ENCODE measurements at places on chromosomes 16 and 17.

GRCh38 chr17:17235212-17236174, 1.5 kb downstream of the FLCN start:
- peak; percentile 35 for DNase-seq

DNA sequence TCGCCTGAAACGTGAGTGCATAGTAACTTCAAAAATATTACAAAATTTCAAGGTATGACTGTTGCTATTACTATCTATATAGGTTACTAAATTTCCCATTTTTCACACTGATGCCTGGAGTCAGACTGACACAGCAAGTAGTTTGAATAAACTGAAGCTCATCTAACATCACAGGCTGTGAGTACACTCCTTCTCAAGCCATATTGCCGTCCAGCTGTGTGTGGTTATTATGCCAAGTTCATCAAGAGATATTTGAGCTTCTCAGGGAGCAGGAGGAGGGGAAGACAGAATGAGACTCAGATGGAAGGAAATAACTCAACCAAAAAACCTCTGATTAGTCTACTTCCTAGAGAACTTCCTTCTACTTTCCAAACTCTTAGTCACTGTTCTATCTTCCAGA, 473.9 kb downstream of the TOX3 start:
- DNase-seq = no peak

DNA sequence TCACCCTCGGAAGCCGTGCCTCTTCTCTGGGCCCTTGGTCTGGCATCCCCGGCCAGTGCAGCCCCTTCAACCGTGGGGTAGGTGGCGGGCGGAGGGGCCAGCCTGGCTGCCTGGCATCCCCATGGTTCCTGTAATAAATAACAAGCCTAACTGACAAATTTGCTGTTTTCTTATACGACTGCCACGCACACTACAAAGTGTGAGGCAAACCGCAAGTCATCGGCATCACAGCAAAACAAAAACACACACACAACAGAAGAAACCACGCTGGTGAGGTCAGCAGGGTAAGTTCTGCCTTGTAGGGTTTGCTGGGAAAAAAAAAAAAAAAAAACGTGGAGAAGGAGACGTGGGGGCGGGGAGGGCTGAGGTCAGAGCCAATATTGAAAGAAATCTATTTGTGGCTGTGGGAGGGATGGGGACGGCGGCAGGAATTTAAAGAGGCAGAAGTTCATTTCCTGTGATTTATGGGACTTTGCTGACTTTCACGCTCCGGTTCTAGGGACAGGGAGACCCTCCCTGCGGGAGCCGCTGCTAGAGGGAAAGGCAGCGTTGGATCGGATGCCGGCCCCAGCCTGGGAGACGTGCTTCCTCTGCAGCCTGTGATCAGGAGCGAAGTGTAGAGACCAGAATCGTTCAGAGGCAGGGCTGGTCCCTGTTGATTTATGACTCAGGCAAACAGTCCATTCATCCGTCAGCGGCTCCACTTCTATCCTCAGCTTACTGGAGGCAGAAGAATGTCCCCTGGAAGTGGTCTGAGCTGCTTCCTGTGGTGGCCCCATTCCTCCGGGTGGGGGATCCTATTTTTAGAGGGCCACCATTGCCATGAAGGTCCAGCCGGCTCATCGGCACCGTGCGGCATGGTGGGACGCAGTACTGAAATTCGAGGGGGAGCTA, 162.8 kb downstream of the FOXL1 start:
- DNase-seq = peak; percentile 80

GRCh38 chr17:74497471-74497870, 31.0 kb downstream of the CD300A start:
- no peak for DNase-seq

DNA sequence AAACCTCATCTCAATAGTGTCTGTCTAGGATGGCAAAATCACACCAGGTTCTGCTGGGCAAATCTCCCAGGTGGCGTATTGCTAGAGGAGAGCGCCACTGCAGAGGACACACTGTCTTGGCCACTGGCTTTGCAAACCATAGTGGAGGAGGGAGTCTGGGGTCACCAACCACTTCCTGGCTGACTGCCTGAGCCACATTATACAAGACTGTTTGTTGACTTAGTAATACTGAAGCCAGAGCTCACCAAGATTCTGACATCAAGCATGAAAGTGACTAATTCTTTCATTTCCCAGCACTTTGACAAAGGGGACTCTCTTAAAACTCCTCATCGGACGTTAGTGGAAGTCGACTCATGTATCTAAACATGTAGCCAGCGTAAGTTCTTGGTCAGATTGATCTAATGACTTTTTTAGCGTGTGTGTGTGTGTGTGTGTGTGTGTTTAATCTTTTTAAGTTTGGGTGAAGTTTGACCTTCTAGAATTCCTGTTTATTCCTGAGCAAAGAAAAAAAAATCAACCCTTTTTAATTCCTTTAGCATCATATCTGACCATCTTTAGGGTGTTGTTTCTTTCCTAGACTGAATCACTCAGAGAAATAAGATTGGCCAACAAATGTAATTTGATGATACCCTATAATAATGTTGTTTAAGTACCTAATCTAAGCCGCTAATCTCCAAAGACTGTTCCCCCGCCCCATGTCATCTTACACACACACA, 13.7 kb downstream of the PITPNC1 start:
- peak; percentile 93 for DNase-seq

GRCh38 chr16:8877894-8878522, 4.1 kb upstream of the LITAFD start:
- no peak for DNase-seq

DNA sequence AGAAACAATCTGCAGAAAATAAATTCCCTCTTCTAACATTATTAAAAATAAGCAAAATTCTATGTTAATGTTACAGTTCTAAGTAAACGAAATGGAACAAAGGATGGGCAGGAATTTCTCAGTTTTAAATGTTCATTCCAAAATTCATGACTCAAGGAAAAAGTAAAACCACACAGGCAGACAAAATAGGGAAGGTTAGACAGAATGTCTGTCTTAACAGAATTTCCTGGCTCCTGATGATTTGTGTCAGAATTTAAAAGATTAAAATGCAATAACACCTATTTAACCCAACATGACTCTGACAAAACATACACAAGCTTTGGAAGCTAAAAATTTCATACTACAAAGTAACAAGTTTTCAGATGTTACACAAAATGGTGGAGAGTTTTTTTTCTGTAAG, 42.8 kb downstream of the SPOP start:
- no peak for DNase-seq

- no peak for DNase-seq
Measured at GRCh38 chr17:37717627-37718323, 27.1 kb downstream of the HNF1B start.

GRCh38 chr16:2388875-2389433, 40.3 kb upstream of the CCNF start:
- peak; percentile 47 for DNase-seq

- no peak for DNase-seq
Measured at GRCh38 chr16:88665148-88665547, 2.3 kb upstream of the MVD start.

GRCh38 chr17:33779234-33779591, 475.9 kb upstream of the CCL2 start:
- peak; percentile 45 for DNase-seq

DNA sequence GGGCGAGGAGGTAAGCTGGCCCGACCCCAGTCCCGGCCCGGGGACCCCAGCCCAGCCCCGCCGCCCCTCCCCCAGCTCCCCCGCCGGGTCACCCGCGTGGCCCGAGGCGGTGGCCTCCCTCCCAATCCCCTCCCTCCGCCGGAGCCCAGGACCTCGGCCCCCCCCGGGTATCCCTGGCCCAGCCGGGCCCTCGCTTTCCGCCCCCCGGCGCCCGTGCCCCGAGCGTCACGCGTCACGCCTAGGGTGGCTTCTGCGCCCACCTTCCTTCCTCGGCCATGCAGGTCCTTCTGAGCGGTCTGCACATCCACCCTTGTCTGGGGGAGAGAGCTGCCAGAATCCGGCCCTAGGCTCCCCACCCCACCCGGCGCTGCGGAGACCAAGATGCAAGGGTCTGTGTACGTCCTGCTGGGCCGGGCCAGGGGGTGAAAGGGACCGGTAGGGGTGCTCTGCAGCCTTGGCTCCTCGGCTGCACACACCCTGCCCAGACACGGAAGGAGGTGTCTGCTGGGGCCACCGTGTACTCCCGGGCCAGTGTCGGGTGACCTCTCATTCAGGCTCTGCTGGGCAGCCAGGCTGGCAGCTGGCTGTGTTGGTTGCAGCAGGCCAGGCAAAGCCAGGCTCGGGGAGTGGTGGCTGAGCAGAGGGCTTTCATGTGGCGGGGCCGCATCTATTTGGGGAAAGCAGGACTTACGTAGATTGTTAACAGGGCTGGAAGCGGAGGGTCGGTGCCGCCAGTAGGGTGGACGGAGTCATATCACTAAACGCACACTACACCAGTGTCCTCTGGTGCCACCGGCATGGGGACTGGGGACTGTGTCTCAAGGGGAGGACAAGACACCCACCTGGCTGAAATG, 754 bp downstream of the RAB11FIP4 start:
- no peak for DNase-seq

- DNase-seq = no peak
Measured at GRCh38 chr17:82110298-82110697, 12.3 kb upstream of the FASN start.

GRCh38 chr17:17683710-17684365, 2.6 kb downstream of the RAI1 start:
- DNase-seq = no peak

DNA sequence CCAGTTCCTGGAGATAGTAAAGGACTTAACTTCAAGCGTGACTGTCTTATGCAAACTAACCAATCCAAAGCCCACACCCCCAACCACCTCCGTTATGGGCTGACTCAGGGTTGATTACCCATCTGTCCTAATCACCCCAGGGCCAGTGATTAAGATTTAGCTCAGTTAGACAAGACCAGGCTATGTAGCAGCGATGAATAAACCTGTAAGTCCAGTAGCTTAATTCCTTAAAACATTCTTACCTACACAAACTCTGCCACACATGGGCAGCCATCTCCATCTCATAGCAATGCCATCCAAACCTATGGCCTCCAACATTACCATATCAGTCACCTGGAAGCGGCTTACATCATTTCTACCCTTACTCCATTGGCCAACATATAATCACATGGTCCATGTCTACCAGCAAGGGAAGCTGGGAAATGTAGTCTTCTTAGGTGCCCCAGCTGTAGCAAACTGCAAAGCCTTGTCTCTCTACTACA, 266.7 kb downstream of the SHISA9 start:
- DNase-seq = no peak

- DNase-seq = peak; percentile 25
Measured at GRCh38 chr16:50152351-50152806, 727 bp upstream of the TENT4B start.

DNA sequence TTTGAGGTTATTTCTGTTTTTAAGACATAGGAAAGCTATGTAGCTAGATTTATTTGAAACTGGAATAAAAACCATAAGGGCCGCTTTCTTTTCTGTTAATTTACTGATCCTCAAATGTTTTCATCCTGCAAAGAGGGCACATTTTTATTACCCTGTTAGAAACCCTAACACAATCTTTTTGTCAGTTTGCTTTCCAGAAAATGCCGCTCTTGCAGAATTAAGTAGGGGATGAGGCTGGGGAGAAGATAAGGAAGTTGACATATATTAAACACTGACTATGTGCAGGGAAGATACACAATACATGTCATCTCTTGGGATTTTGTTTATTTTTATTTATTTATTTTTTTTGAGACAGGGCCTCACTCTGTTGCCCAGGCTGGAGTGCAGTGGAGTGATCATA, 15.7 kb downstream of the USP43 start:
- no peak for DNase-seq

DNA sequence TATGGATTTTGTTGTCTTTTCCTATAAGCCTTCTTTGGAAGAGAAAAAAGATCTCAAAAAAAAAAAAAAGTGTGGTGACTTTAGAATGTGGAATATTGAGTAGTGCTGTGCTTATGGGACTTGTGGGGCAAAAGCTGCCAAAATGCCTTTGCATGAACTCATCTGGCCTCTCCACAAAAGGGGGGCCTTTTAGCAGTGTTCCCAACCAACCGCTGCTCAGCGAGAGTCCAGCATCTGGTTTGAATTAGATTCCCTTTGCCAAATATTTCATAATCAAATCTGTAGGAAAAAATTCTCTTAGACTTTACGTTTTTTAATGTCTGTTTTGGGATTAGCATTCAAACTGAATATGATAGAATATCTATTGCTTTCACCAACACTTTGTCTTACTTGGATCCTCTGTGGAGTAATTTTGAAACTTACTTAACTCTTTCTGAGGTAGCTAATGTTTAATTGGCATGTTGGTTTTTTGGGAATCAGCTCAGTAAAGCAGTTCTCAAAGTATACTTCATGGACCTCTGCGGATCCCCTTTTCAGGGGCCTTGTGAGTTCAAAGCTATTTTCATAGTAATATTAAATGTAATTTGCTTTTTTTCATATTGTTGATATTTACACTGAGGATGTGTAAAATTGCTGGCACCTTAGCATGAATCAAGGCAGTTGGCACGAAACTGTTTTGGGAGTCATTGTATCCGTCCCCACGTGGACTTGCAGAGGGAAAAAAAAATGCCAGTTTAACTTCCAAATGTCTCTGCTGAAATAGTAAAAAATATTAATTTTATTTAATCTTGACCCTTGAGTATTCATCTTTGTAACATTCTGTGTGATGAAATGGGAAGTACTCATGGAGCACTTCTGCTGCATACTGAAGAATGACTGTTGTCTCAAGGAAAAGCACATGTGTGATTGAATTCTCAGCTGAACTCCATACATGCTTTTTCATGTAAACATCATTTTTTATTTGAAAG, 34.7 kb upstream of the VPS4A start:
- DNase-seq = peak; percentile 99

DNA sequence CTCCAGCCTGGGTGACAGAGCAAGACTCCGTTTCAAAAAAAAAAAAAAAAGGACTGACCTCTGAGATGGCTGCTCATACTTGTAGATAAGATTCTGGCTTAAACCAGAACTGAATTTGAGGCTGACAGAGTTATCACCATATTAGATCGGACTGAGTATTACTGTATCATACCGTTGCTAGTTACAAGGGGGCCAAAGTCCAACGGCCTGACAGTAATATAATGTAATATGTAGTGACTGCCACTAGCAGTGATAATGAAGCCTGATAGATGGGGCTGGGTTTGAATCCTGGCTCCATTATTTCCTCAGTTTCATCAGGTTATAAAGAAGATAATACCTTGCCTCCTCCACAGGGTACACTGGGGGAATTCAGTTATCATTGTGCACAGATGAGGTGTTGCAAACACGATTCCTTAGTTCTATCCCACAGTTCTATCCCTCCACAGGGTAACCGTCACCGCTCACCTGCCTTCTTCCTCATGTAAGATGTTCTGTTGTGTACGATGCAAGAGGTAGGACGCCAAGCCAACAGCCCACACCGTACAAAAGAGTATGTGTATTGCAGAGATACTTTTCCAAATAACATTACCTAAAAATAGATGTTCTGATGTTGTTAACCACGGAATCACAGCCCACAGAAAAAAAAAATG, 5.2 kb downstream of the TMEM220 start:
- no peak for DNase-seq

- no peak for DNase-seq
Measured at GRCh38 chr17:14781123-14781522, 480.2 kb downstream of the HS3ST3B1 start.
